Pancreas (tissue), 10 donors: ENCODE measurements at places on chromosomes 5 and 9.

GRCh38 chr9:90698871-90699440, 56.3 kb upstream of the DIRAS2 start:
- no peak for DNase-seq

DNA sequence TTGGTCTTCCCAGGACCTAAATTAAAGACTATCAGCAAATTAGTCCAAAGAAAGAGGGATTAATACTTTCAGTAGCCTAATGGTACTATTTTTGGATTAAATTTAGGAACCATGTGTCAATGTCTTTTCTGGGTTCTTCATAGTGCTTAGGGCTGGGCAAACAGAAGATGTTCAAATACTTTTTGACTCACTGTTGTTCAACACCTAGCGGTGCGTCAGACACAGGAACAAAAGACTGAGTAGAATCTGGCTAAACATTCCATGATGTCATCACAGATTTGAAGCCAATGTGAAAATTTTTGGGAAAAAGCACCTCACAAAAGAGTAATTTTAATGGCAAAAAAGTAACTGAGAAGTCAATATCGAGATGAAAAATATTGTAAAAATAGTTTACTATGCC, 544.4 kb downstream of the EFNA5 start:
- DNase-seq: no peak

- no peak for DNase-seq
These were observed 276.1 kb downstream of the ARHGAP26 start for GRCh38 chr5:143046314-143046713.

DNA sequence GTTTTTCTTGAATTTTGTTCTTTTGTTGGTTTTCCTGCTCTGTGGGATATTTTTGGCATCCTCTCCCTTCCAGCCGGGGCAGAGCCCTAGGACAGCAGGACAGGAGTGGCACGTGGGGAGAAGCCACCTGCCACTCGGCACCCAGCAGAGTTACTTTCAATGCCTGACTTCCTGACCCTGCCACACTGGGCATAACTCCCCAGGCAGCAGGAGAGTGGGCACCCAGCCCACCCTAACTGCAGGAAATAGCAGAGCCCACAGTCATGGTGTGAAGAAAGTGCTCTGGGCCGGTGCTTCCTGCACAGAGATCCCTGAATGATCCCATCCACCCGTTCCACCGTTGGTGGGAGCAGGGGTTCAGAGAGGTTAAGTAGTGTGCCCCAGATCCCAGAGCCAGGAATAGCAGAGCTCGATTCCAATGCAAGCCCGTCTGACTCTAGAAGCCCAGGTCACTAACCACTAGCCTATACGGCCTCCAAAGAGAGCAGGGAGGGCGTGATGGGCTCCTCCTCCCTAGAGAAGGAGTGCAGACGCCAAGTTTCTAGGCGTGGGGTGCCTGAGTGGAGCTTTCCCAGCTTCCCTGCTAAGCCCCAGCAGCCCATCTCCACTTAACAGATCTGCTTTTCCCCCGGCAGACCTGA, 8.1 kb upstream of the NUP214 start:
- DNase-seq: no peak

DNA sequence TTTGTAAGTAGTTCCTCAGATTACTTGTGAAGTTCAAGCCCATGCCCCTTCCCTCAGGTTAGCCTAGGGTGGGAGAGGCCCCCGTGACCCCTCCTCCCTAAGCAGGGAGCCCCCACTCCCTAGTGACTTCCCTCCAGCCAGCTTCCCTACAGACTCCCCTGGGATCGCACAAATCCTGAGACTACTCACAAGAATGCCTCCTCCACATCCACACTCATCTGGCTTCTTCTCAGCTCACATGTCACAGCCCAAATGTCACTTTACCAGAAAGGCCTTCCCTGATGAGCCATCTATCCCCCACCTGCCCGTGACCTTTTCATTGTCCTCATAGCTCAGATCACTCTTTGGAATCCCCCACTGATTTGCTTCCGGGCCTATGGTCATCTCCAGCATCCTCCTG, 96.7 kb upstream of the ARAP3 start:
- DNase-seq: no peak

GRCh38 chr9:7665874-7666273, 133.7 kb downstream of the DMAC1 start:
- no peak for DNase-seq
